ENCODE measurements at places on chromosomes 5 and 9.

GRCh38 chr5:43037636-43038495 lies 2.3 kb downstream of the ANXA2R start:
- DNase-seq, result no peak

DNA sequence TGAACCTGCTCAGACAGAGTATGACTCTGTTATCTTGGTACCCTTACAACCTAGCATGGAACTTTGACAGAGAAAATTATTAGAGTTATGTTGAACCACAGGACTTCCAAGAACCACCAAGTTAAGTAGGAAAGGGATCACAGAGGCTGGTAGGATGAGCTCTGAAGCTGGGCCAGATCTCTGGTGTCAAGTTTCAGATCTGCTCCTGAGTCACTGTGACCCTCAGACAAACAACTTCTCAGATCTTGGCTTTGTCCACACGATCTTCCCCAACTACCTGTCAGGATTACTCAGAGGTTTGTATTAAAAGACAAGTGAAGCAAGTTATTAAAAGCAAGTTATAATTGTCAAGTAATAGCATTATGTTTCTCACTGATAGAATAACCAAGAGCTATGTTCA lies 189.0 kb downstream of the SEC61B start:
- no peak for DNase-seq

DNA sequence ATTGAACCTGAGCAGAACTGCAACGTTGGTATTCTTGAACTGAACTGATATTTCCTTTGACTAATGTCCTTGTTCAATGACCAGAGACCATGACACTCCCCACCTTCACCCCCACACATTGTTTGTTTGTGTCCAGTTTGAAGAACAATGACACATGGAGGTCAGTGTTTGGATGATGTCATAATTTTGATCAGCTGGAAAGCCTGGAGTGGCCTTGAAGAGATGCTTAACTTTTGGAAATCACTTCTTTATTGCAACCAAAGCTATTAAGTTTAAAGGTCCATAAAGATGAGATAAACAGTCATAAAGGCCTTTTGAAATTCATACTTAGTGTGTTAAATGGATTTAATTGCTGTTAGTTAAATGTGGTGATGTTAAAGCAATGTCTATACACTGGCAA lies 92.7 kb downstream of the TMC1 start:
- DNase-seq, result no peak

DNA sequence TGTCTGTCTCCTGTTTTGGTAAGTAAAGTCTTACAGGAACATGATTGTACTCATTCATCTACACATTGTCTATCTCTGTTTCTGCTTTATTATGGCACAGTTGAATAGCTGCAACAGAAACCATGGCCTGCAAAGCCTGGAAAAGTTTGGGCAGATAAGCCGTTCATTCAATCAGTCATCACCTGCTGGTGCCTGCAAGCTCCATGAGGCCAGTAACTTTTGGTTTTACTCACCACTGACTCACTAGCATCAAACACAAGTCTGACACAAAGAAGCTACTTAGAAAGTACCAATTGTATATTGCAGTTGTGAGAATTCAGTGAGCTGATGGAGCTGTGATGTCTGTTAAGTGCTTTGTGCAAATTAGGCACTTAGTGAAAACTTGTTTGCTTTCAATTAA lies 373.6 kb upstream of the SGCD start:
- no peak for DNase-seq

- DNase-seq, result no peak
Observed at GRCh38 chr5:72552041-72552557, 44.9 kb upstream of the ZNF366 start.

DNA sequence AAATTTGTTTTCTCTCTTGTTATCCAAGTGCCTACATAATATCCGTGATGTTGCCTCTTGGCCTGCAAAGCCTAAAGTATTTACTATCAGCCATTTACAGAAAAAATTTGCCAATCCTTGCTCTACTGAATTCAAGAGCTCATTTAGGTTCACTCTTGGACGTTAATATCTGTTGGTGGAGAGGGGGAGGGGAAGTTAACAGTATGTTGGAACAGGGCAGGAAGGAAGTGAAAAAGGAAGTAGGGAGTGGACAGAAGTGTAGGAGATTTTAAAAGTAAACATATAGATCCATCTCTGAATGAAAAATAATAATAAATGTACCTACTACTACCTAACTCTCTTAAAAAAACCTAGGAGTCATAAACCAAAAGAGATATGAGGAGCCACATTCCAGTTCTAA lies 32.8 kb downstream of the ZNF608 start:
- no peak for DNase-seq

GRCh38 chr5:15752663-15753285 lies 252.8 kb downstream of the FBXL7 start:
- no peak for DNase-seq
